GM18507 (cell line): ENCODE measurements at places on chromosomes 2 and 18.

GRCh38 chr18:41009926-41010325 is 945.1 kb upstream of the PIK3C3 start:
- no peak for DNase-seq

GRCh38 chr2:177717831-177718618 is 325.5 kb downstream of the AGPS start:
- no peak for DNase-seq

GRCh38 chr2:232502511-232502910 is 14.9 kb upstream of the ECEL1 start:
- DNase-seq: no peak

DNA sequence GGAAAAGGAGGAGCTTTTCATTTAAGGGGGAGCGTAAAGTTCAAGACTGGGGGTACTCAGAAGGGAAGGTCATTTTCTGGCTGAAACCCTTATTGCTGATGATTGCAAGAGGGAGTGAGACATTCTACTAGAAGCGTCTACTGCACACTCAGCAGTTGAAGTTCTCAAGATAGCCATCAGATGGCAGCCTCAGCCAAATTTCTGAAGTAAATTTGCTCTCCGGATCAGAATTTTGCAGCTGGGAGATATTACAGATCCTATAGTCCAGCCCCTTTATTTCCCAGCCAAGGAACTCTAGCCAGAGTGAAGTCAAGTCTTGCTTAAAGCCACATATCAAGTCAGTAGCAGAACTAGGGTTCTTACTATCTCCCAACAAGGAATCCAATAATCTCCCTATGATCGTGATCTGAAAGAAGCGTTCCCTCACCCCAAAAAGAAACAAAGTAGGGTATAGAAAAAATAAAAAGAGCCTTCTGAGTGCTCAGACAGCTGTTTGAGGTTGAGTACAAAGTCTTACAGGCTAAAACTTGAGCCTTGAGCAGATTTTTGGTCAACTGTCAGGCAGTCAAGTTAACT is 24.0 kb downstream of the RAX start:
- no peak for DNase-seq

GRCh38 chr2:226057914-226058313 is 658.4 kb downstream of the NYAP2 start:
- no peak for DNase-seq

DNA sequence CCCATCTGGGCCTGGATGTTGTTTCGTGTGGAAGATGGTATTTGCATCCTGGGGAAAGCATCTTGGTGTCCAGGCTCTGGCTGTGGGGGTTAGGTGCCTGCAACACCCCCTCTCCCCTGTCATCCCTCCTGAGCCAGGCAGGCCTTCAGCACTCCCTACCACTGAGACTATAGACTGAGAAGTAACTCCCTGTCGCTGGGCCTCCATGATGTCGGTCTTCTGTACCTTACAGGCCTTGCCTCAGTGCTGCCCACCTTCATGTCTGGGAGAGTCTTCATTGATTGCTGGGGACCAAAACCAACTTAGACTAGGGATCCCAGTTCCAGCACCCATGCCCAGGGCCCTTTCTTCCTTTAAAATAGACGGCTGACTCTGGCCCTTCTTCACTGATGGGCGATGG is 33.1 kb upstream of the DNMT3A start:
- no peak for DNase-seq
